ENCODE measurements at places on chromosomes 1 and 21. TPM values are rescaled to one million over a fixed set of nuclear protein-coding genes. Genes with fewer than 3 reads are reported as not detected.

GRCh38 chr1:89952605-89953130, 42.2 kb upstream of the ZNF326 start:
- ATAC-seq: no peak

DNA sequence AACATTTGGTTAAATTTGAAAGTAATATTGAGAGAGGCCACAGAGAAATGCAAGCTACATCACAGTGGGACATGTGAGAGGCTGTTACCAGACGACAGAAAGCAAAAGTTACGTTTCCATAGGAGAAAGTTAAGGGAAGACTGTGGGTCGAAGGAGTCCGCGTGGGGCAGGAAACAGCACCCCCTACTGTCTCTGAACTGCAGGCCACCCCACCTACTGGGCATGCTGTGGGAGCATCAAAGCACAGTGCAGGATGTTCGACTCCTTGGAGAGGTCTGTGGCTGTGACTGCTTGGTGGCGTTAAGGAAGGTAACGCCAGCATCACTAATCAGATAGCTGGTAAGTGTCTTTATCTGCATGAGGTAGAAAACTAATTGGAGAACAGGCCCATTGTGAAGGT, 123.9 kb downstream of the PTBP2 start:
- peak; percentile 48 for ATAC-seq

- no peak for ATAC-seq
These were observed 276.1 kb downstream of the PTBP2 start for GRCh38 chr1:96997717-96998116.

GRCh38 chr1:181562395-181562794, 79.1 kb downstream of the CACNA1E start:
- ATAC-seq: no peak

Gene IGSF3
- total RNA-seq: 55.4 TPM

DNA sequence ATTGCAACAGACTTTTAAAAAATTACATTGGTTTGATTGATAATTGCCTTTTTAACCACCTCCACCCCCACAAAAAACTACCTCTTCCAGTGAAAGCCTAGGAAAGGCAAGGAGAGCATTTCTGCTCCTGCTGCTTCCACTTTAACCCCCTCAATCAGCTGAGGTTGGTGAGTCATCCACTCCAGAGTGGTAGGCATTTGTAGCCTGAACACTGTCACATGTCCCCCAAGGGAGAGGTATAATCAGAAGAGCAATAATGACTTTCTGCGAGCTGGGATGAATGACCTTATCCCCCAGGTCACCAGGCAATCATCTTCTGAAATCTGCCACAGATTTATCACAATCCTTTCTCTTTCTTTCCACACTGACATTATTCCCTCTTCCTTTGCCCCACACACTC, 126.6 kb upstream of the CAMK1G start:
- no peak for ATAC-seq

Gene CCDC27
- not detected for total RNA-seq

Gene ITGB2
- total RNA-seq: 7.1 TPM

Gene SAMD11
- total RNA-seq: 0.52 TPM

GRCh38 chr1:56400526-56400925, 178.8 kb downstream of the PLPP3 start:
- no peak for ATAC-seq

GRCh38 chr1:186303911-186304310, 71.1 kb downstream of the TPR start:
- no peak for ATAC-seq

DNA sequence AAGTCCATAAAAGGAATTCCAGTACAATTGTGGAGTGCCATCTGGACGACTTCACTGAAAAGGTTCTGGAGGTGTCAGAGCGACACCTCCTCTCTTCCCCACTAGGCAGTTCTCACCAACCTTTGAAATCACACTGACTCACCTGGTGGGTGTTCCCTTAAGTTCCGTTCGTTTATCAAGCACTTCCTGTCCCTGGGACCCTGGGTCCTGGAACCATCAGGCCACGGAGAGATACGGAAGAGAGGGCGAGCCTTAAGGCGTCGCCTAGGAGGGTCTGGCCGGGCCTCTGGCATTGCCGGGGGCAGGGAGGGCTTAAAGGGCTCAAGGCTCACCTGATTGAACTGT, 317 bp downstream of the SPAG17 start:
- ATAC-seq: peak; percentile 76

DNA sequence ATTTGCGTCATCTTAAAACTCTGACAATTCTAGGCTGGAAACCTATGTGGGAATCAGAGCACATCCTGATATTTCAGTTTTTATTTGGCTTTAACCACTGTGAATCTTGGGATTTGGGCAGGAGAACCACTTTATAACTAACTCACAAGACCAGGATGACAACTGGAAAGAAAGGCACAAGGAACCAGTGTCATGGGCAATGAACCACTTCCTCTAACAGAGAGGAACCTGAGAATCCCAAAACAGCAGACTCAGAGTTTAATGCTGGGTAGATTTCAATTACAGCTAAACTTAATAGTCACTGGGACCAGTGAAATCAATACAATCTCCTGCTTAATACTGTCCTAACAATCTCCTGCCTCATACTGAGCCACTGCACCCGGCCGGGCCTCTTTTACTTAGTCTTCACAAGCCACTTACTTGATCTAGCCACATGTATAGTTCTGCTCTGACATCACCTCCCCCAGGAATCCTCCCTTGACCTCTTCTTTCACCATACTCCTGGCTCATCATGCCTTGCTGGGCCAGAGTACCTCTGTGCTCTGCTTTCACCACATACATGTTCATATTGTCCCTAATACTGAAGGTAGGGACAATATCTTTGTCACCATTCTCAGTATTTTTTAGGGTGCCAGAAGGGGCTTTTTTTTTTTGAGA, 20.2 kb upstream of the SLFNL1 start:
- ATAC-seq: no peak

GRCh38 chr1:10962483-10962882, 50.0 kb upstream of the TARDBP start:
- no peak for ATAC-seq

DNA sequence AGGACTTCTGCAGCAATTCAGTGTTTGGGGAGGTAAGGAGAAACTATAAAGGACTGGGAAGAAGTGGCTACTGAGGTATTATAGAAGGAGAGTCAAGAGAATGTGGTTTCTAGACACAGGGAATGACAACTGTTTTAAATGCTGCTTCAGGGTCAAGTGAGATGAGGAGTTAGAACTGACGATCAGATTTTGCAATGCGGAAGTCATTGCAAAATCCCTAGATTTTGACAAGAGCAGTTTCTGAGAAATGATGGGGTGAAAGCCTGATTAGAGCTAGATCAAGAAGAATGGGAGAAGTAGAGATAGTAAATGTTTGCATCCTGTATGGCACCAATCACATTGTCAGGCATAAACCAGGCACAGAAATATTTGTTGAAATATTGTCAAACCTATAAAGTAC, 4.7 kb upstream of the TSNAX start:
- no peak for ATAC-seq

Gene PRR9
- not detected for total RNA-seq

DNA sequence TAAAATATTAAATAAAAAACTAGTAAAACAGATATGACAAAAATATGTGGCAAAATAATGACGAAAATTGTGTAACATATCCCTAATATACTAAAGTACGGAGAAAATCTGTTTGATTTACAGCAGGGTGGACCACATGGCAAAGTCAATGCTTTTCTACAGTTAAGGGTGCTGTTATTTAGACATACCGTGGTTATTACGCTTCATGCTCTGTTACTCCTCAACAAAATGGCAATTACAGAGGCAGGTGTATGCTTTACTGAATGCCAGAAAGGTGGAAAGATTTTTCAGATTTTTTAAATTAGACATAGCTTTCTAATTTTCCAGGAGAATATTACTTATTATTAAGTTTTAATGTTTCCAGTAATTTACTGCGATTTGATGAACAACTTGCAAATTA, 343.9 kb upstream of the DPYD start:
- ATAC-seq: no peak

DNA sequence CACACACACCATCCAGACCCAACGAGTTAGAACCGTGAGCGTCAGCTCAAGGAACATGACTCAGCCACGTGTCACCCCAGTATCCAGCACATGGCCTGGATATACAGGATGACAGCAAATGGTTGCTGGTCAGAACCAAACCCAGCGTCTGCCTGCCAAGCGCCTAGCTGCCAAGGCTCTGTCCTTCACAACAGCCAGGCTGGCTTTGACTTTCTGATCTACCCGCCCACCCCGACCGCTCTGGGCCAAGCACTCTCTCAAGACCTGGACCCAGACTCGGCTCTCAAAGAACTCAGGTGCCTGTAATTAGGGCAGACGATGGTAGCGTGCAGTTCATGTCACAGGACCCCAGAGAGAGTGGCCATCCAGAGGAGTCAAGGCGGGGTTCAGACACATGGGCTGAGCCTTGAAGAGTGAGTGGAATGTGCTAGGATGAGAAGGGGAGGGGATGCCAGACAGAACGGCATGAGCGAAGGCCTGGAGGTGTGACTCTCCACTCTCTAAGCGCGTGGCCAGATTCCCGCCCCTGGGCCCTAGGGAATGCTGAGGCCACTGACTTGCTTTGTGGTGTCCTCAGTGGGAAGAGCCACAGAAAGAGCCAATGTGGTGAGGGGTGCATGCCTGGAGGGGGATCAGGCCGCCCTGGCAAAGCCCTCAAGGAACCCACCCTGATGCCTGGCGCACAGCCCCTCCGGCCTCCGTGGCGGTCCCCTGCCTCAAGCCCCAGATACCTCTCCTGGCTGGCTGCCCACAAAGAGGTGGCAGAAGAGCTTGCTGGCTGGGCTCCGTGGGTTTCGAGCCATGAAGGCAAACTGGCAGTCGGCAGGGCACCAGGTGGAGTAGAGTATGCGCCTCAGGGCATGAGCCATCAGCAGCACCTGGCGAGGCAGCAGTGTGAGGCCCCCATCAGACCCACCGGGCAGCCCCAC, 7.0 kb downstream of the SH2D5 start:
- ATAC-seq: peak; percentile 52

Gene TFF2
- total RNA-seq: not detected

- no peak for ATAC-seq
These were observed 49.8 kb downstream of the SLC45A1 start for GRCh38 chr1:8367571-8368194.

DNA sequence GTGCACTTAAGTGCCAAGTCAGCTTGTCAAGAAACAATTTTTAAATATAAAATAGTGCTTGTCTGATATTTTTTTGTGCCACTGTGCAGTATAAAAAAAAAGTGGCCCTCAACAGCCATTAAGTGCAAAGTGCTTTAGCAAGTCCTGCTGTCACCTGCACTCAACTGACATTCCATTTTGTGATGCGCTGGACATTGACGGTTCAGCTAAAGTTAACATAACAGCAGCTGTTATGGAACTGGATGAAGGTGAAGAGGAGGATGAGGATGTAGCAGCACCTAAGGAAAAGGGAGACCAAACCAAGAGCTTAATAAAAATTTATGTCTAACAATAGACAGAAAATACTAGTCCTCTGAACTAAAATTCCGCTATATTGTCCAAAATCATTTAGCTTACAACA, 7.3 kb upstream of the RBM34 start:
- no peak for ATAC-seq
